Type B pancreatic cell (in vitro differentiated cells): ENCODE measurements at places on chromosomes 5 and 9.

DNA sequence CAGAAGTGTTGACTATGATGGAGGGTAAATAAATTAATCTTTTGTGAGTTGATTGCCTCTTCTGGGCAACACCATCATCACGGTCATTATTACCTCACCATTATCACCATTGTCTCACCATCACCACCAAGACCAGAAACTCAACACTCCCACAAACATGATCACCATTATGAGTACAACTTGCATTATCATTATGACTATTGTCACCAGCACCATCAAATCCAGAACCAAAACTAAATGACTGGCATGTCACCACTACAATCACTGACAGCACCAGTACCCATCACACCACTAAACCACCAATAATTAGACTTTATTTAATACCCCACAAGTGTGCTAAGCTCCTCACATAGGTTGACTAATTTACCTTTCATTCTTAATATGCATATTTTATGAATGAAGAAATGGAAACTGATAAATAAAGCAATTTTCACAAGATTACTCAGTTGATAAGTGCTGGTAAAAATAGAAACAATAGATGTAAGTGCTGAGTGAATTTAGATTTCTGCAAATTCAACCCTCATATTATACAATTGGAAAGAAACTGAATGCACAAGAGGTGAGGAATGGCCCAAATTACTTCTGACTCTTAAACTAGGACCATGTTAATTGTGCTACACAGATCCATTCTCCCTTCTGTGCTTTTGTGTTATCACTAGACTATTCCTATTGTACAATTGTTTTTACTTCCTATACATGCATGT is 517.8 kb upstream of the PAPPA start:
- no peak for DNase-seq

DNA sequence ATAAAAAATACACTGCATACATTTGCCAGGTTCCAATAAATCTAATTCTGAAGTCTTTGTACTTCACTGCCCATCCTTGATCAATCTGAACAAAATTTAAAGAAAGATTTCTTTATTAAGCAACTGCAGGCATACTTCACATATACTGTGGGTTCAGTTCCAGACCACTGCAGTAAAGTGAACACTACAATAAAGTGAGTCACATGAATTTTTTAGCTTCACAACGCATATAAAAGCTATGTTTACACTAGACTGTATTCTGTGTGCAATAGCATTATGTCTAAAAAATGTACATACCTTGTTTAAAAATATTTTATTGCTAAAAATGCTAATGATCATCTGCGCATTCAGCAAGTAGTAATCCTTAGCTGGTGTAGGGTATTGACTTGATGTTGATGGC is 52.1 kb downstream of the SSBP2 start:
- DNase-seq = no peak

GRCh38 chr5:24555229-24555628 is 89.5 kb downstream of the CDH10 start:
- DNase-seq = no peak

DNA sequence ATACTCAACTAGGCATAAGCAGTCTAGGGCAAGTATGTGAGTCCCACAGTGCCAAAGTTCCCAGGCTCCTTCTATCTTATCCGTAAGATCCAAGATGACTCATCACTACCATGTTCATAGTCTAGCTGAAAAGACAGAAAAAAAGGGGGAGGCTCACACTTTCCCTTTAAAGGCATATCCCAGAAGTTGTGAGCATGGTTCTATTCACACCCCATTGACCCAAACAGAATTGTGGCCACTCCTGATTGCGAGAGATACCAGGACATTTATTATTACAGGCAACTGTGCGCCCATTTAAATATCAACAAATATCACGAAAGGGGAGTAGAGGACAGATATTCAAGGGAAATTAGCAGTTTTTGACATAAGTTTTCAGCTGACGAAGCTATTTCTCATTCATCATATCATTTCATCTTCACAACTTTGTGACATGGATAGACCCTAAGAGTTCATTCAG is 8.1 kb upstream of the PFDN1 start:
- no peak for DNase-seq

GRCh38 chr5:155094455-155094854 is 80.9 kb downstream of the KIF4B start:
- DNase-seq = no peak

DNA sequence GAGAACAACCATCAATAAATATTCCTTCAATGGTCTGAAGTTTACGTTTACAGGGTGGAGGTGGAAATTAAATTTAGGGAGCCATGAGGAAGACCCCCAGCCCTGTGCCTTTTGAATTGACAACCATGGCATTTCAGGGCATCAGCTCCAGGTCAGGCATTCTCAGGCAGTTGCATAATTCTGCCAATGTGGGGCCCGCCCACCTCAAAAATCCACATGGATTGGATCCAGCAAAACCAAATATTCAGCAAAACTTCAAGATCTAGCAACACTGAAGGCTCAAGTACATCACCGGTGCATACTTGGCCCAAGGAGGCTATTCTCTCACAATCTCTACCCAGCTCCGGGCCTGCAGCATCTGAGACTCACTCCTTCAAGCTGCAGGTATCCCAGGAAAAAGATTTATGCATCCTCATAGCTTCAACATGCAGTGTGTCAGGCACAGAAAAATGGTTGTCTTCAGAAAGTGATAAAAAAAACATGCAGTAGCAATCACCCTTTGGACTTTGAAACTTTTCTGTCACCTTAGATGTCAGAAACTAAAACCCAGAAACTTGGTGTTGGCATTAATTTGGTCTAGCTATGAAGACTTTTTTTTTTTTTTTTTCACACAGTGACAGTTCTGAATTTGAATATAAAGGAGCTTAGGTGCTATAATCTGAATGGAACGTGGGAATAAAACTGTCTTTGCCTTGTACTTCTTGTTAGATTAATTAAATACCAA is 21.4 kb upstream of the ANXA2R start:
- no peak for DNase-seq

GRCh38 chr5:133957591-133957990 is 10.8 kb downstream of the C5orf15 start:
- no peak for DNase-seq

DNA sequence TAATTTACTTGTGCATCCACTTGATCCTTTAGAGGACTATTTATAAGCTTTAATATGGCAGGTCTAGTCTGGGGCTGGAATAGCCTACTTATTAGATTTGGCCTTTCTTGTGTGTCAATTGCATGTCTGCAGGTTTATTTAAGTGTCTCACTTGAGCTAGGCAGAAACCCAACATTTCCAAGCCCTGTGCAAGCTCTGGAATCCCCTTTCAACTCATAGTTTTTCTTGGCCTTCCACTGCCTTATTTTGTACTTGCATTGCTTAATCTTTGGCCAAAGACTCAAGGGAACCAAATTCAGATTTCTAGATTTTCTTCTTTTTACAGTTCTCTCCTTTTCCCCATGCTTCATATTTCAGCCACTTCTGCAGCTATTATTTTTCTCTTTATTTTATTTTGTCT is 102.4 kb upstream of the RFX3 start:
- no peak for DNase-seq

GRCh38 chr9:137300567-137301080 is 1.4 kb downstream of the NRARP start:
- DNase-seq = no peak

- no peak for DNase-seq
These were observed 137.5 kb upstream of the PHYKPL start for GRCh38 chr5:178370102-178370501.

DNA sequence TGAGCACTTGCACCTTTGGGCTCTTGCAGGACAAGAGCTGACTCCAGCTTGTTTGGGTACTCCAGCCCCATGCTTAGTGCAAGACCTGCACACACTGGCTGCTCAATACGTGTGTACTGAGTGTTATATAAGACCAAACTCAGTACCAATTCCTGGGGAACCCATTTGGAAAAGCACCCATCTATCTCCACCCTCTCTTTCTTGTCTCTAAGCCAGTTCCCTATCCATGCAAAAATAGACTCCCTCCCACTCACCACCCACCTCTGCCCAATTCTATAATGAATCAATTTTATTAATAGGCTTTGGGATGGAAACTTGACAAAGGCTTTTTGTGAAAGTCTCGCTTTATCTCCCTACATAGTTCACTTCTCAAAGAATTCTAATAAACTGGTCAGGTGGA is 60.9 kb upstream of the CPLX2 start:
- DNase-seq = no peak

GRCh38 chr5:13943676-13944075 is 812 bp downstream of the DNAH5 start:
- no peak for DNase-seq

DNA sequence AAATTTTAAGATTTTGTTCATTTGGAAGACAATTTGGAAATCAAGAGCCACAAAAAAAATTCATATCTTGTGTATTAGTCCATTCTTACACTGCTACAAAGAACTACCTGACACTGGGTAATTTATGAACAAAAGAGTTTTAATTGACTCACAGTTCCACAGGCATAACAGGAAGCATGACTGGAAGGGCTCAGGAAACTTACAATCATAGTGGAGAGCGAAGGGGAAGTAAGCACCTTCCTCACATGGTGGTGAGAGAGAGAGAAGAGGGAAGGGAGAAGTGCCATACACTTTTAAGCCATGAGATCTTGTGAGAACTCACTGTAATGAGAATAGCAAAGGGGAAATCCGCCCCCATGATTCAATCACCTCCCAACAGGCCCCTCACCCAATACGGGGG is 274.4 kb downstream of the KCNN2 start:
- no peak for DNase-seq

- DNase-seq = no peak
These were observed 86.7 kb upstream of the NFIB start for GRCh38 chr9:14400658-14400995.

DNA sequence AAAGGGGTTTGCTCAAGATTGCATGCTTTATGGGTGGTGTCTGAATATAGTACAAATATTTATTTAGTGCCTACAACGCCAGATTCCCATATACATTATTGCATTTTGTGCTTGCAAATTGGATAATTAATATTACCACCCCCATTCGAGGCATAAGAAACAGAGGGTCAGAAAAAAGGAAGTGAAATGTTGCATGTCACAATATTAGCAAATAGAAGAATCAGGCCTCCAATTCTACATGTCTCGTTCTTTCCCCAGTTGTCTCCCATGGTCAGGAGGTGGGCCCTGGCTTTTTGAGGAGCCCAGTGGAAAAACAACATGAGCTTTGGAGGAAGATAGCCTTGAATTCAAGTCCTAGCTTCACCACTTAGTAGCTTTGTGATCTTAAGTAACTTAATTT is 98.1 kb upstream of the CCDC112 start:
- no peak for DNase-seq

GRCh38 chr5:89300426-89300970 is 417.5 kb upstream of the MEF2C start:
- no peak for DNase-seq

DNA sequence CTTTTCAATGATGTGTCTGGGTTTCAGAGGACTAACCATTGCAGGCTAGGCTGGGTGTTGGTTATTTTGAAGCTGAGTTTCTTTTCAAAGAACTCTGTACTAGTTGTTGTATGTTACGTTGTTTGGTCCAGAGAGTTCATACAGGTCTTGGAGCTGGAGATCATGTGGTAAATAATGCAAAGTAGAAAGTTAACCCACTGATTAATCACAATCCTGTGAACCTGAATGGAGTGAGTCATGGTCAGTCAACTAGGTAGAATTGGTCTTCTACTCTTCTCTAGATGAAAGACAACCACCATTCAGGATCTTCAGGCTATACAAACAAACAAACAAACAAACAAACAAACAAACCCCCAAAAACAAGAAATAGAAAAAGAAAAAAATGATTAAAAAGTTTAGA is 388.9 kb upstream of the ACTBL2 start:
- DNase-seq = no peak

GRCh38 chr9:126695186-126695585 is 81.5 kb downstream of the LMX1B start:
- peak; percentile 68 for DNase-seq

GRCh38 chr5:34609951-34610441 is 46.1 kb upstream of the RAI14 start:
- DNase-seq = no peak

- DNase-seq = no peak
These were observed 407.0 kb downstream of the ENC1 start for GRCh38 chr5:74233571-74233970.

DNA sequence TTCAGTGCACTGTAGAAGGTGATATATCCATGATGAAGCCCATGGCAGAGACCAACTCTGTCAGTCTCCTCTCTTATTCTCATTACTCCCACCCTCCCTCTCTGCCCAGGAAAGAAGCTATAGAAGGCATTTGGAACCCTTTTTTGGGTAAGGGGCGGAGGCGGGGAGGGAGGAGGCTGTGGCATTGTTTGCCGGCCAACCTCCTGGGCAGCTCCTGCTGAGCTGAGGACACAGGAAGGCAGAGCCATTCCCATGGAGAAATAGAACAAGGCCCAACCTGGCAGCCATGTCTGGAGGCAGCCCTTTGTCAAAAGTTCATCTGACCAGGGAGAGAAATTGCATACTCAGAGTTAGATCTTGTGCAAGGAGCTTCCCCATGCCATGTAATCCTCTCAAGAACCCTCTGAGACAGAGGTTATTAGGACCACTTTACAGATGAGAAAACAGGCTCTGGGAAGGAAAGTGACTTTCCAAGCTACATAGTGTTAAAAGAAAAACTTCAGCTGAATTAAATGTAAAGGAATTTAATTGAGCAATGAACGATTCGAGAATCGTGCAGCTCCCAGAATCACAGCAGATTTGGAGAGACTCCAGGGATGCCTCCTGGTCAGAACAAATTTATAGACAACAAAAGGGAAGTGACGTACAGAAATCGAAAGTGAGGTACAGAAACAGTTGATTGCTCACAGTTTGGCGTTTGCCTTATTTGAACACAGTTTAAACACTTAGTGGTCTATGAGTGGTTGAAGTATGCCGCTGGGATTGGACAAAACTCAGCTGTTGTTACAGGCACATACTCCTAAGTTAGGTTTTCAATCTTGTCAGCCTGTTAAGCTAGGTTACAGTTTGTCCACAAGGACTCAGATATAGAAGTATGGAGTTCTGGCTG is 158.6 kb downstream of the MELK start:
- no peak for DNase-seq

DNA sequence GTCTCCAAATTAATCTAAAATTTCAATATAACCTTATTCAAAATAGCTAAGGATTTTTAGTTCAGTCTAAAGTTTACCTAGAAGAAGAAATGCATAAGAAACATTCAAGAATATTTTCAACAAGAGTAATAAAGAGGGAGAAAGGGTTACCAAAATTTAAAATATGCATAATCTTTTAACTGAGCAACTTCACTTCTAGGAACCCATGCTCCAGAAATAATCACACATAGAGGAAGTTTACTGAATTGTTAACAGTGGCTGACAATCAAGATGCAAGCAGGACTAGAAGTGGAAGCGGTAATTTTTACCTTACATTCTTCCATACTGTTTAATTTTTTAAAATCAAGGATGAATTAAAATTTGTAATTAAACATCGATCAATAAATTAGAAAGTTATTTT is 1.9 kb downstream of the PJA2 start:
- DNase-seq = no peak

- DNase-seq = no peak
These were observed 31.8 kb upstream of the IL17B start for GRCh38 chr5:149410721-149411432.

- DNase-seq = no peak
These were observed 699.0 kb downstream of the BRINP1 start for GRCh38 chr9:118670011-118670953.

- DNase-seq = no peak
These were observed 57.9 kb downstream of the MCCC2 start for GRCh38 chr5:71645030-71645429.

GRCh38 chr9:131606896-131607567 is 61.7 kb downstream of the PRRT1B start:
- no peak for DNase-seq
